HFFc6 (cell line): ENCODE measurements at places on chromosomes 4 and X.

- peaks cover 46% of the 10 kb centered on the region for H3K4me1 ChIP-seq
- no peaks in the 10 kb centered on the region; the same call in 1 of the 2 replicates for H3K27me3 ChIP-seq
- peak overlapping the region; percentile 79 for H3K4me3 ChIP-seq
- peak overlapping the region; percentile 77 for H3K27ac ChIP-seq
- no peak for DNase-seq
These were observed 48.3 kb downstream of the MTHFD2L start for GRCh38 chr4:74206088-74206825.

GRCh38 chr4:82899374-82900065 lies 1.0 kb upstream of the THAP9 start:
- H3K27ac ChIP-seq = no peak overlapping the region
- no peak for DNase-seq
- H3K36me3 ChIP-seq = peaks cover 22% of the 10 kb centered on the region
- H3K4me1 ChIP-seq = peaks cover 25% of the 10 kb centered on the region

- H3K27ac ChIP-seq = no peak overlapping the region
- no peaks in the 10 kb centered on the region for H3K27me3 ChIP-seq
- DNase-seq = no peak
- no peak overlapping the region for H3K4me3 ChIP-seq
These were observed 76.2 kb downstream of the GSTCD start for GRCh38 chr4:105784761-105785160.

- no peak overlapping the region for H3K27ac ChIP-seq
- H3K36me3 ChIP-seq = no peaks in the 10 kb centered on the region
- no peaks in the 10 kb centered on the region for H3K27me3 ChIP-seq
- H3K4me1 ChIP-seq = no peaks in the 10 kb centered on the region
These were observed 32.2 kb downstream of the TFDP3 start for GRCh38 chrX:133185938-133186337.

DNA sequence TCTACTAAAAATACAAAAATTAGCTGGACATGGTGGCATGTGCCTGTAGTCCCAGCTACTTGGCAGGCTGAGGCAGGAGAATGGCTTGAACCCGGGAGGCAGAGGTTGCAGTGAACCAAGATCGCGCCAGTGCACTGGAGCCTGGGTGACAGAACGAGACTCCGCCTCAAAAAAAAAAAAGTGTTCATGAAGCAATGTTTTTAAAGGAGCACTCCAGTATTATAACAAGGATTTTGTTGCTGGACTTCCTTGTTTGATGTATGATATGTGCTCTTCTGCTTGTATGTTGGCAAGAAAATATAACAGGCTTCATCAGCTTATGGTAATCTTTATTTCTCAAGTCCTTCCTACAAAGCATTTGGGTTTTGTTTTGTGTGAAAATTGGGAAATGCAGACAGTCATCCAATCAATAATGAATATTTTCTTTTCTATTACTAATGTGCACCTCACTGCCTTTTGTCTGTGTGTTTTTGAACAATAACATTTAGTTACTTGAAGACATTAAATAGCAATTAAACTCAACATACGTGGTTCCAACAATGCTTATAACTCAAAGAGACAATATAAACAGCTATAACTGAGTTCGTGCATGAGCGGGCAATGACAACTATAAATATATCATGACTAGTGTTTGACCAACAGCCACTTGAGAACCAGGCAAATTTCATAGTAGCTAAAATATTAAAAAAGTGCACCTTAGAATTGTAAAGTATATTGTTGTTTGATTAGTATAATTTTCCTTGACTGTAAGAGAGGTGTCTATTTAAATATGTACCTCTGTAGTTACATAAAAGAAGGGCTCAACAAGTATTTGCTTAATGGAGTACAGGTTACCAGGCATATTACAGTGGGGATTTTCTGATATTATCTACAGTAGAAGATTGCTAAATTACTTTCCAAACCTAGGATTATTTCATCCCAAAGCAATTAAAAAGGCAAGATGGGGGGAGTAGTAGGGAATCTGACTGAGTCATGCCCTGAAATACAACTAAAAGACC lies 210.7 kb downstream of the PPP3CA start:
- no peak overlapping the region for H3K27ac ChIP-seq
- no peak for DNase-seq
- H3K27me3 ChIP-seq = no peaks in the 10 kb centered on the region
- peaks cover 22% of the 10 kb centered on the region for H3K36me3 ChIP-seq
- no peak overlapping the region for H3K4me3 ChIP-seq

DNA sequence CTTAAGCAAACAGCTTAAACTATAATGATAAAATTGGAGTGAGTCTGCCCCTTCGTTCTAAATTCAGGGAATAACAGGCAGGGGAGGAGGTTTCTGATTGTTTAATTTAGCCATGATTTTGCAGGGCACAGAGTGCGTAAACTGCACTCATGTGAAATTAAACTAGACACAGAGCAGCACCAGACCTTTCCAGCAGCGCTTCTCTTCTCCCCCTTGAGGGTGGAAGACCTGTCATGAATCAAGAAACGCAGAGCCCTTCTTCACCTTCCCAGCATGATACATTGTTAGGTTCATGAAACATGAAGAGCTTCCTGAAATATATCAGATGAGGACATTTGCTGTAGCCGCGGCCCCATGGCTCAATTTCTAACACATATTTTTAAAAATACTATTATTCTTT lies 63.1 kb downstream of the FAM114A1 start:
- H3K4me1 ChIP-seq = peaks cover 18% of the 10 kb centered on the region
- DNase-seq = no peak
- H3K27me3 ChIP-seq = no peaks in the 10 kb centered on the region
- H3K27ac ChIP-seq = no peak overlapping the region

DNA sequence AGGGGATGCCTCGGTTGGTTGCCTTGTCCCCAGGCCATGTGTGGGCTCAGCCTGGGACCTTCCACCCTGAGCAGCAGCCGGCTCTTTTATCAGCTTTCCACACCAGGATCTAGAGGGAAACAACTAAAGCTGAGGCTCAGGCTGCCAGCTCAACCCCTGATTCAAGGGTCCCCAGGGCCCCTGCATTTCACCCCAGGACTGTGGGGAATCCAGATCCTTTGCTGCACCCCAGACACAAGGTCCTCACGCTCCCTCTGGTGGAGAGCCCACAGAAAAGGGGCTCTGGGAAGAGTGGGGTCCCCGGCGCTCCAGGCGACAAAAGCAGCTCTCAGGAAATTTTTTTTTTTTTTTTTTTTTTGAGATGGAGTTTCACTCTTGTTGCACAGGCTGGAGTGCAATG lies 64.3 kb downstream of the ZFYVE28 start:
- H3K27me3 ChIP-seq = peaks cover 2% of the 10 kb centered on the region; the same call in 1 of the 2 replicates
- DNase-seq = no peak
- no peaks in the 10 kb centered on the region for H3K4me1 ChIP-seq
- H3K36me3 ChIP-seq = no peaks in the 10 kb centered on the region
- H3K27ac ChIP-seq = no peak overlapping the region
- no peak overlapping the region for H3K4me3 ChIP-seq

GRCh38 chr4:140703463-140703862 lies 52.7 kb downstream of the TBC1D9 start:
- no peaks in the 10 kb centered on the region for H3K27me3 ChIP-seq
- H3K4me3 ChIP-seq = no peak overlapping the region
- H3K4me1 ChIP-seq = peaks cover 18% of the 10 kb centered on the region; the same call in 1 of the 2 replicates
- H3K27ac ChIP-seq = no peak overlapping the region
- peaks cover 12% of the 10 kb centered on the region for H3K36me3 ChIP-seq

DNA sequence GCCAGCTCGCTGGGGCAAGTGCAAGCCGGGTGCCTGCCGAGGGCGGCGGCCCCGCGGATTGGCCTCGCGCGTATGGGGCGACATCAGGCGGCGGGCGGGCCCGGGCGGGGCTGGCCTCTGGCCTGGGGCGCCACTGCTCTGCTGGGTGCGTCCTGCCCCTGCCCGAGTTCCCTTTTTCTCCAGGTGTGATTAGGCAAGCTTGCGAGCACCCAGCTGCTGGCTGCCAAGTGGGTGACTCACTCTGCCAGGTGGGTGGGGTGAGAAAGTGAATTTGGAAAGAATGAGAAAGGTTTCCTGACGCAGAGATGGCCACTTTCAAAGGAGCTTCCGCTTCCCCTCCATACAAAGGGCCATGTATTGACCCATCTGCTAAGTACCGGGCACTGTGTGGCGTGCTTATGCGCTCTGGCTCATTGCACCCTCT lies 32.5 kb downstream of the FGFBP1 start:
- peaks cover 10% of the 10 kb centered on the region for H3K36me3 ChIP-seq
- DNase-seq = no peak
- no peaks in the 10 kb centered on the region for H3K4me1 ChIP-seq
- no peak overlapping the region for H3K27ac ChIP-seq

GRCh38 chr4:136342666-136343065 lies 1189.6 kb downstream of the PCDH18 start:
- no peaks in the 10 kb centered on the region for H3K4me1 ChIP-seq
- no peak overlapping the region for H3K27ac ChIP-seq
- DNase-seq = no peak
- no peaks in the 10 kb centered on the region for H3K36me3 ChIP-seq
- H3K27me3 ChIP-seq = no peaks in the 10 kb centered on the region

- H3K36me3 ChIP-seq = peaks cover 56% of the 10 kb centered on the region
- no peak for DNase-seq
- H3K27ac ChIP-seq = no peak overlapping the region
These were observed 168.4 kb downstream of the CBR4 start for GRCh38 chr4:168841672-168842019.

GRCh38 chr4:140811429-140811828 lies 55.2 kb upstream of the TBC1D9 start:
- no peak for DNase-seq
- H3K4me1 ChIP-seq = peaks cover 8% of the 10 kb centered on the region
- no peaks in the 10 kb centered on the region for H3K36me3 ChIP-seq
- peaks cover 37% of the 10 kb centered on the region for H3K27me3 ChIP-seq
- H3K27ac ChIP-seq = no peak overlapping the region

DNA sequence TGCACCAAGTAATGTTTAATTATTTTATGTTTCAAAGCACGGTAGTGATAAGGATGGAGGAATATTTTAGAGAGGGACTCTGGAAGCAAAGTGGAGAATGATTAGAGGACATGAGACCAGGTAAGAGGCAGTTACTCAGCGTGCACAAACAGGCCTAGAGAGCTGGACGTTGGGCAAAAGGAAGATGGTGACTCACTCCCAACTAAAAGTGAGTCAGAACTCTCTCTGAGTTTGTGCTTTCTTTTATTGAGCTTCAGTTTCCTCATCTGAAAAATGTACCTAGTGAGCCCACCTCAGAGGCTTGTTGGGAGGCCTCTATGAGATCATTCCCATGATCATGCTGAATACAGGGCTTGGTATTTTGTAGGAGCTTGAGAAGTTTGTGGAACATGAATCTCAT lies 1.6 kb upstream of the ZC4H2 start:
- 0 out of 2 replicates have a peak, but pooled peaks cover 4% of the 10 kb centered on the region for H3K4me1 ChIP-seq
- DNase-seq = peak; percentile 1
- H3K27me3 ChIP-seq = peaks cover 2% of the 10 kb centered on the region
- H3K27ac ChIP-seq = no peak overlapping the region
- no peaks in the 10 kb centered on the region for H3K36me3 ChIP-seq

GRCh38 chrX:17859609-17860178 lies 1.4 kb downstream of the RAI2 start:
- peaks cover 6% of the 10 kb centered on the region for H3K27me3 ChIP-seq
- H3K27ac ChIP-seq = no peak overlapping the region
- H3K36me3 ChIP-seq = no peaks in the 10 kb centered on the region
- no peak overlapping the region for H3K4me3 ChIP-seq
- no peak for DNase-seq

GRCh38 chr4:156223985-156224384 lies 270.3 kb upstream of the CTSO start:
- H3K4me3 ChIP-seq = no peak overlapping the region
- H3K27me3 ChIP-seq = no peaks in the 10 kb centered on the region
- H3K36me3 ChIP-seq = no peaks in the 10 kb centered on the region
- no peak overlapping the region for H3K27ac ChIP-seq

- H3K36me3 ChIP-seq = 0 out of 2 replicates have a peak, but pooled peaks cover 4% of the 10 kb centered on the region
- DNase-seq = no peak
- peak overlapping the region; percentile 79 for H3K4me3 ChIP-seq
- H3K27ac ChIP-seq = peak overlapping the region; percentile 33; the same call in 1 of the 2 replicates
- H3K27me3 ChIP-seq = no peaks in the 10 kb centered on the region
- H3K4me1 ChIP-seq = peaks cover 15% of the 10 kb centered on the region
These were observed 694 bp downstream of the OCRL start for GRCh38 chrX:129540722-129541184.

DNA sequence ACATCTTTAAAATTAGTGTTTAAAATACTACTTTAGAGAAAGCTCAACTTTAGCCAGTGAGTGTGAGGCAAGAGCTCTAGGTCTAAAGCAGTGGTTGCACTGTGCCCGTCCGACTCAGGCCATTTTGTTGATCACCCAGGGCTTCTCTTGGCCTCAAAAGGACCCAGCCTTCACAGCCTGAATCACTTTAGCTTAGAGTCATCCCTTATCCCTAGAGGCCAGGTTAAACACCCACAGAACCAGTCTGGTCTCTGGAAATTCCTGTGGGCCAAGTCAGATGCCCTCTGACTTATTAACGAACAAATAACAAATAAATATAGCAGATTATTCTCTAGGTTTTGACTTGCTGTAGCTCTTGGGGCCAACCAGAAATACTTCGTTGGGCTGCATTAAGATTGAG lies 102.3 kb downstream of the WWC2 start:
- peak overlapping the region; percentile 46 for H3K4me3 ChIP-seq
- peaks cover 54% of the 10 kb centered on the region for H3K4me1 ChIP-seq
- peaks cover 25% of the 10 kb centered on the region for H3K36me3 ChIP-seq
- H3K27ac ChIP-seq = peak overlapping the region; percentile 79
- no peaks in the 10 kb centered on the region; the same call in none of the 2 replicates for H3K27me3 ChIP-seq

DNA sequence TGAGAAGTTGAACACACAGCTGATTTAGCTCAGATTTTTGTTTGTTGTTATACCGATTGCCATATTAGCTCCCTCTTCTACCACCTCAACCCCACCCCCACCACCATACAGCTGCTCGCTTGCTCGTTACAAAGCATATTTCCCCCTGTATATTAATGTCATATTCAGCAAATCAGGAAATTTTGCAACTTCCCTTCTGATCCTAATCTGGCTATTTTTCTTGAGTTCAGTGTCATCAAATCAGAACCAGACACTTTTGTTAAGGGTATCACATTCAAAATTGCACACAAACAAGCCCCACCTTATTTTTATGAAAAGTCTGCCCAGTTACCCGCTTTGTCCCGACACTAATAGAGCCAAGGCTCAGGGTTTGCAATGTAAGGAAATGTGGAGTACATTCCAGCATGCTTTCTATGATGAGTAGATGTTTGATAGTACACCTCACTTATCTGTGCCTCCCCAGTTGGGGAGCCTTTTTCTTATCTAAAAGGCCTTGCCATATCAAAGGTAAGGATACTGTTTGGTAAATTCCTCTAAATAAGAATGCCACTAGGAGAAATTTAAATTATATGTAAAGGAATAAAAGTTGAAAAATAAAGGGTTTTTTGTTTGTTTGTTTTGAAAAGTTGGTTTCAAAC lies 212.2 kb downstream of the CBR4 start:
- peaks cover 34% of the 10 kb centered on the region for H3K4me1 ChIP-seq
- H3K27me3 ChIP-seq = no peaks in the 10 kb centered on the region
- DNase-seq = no peak
- peak overlapping the region; percentile 78; the same call in 1 of the 2 replicates for H3K27ac ChIP-seq
- H3K36me3 ChIP-seq = peaks cover 6% of the 10 kb centered on the region

DNA sequence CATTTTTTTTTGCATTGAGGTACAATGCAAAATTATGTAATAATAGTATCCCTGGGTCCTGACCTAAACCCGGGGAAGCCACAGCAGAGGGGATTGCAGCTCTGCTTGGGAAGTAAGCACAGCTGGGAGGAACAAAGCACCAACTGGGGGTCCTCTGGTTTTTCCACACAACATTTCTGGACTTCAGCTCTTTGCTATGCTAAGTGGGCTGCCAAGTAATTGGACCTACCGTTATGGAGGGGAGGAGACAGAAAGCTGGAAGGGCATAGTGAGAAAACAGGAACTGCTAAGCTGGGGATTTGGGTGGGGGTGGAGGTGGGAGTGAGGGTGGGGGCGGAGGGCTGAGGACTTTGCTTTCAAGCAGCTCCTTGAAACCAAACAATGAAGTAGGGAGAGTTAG lies 183.3 kb downstream of the ZIC3 start:
- DNase-seq = no peak
- H3K4me1 ChIP-seq = no peaks in the 10 kb centered on the region
- H3K27me3 ChIP-seq = no peaks in the 10 kb centered on the region; the same call in 1 of the 2 replicates
- H3K36me3 ChIP-seq = no peaks in the 10 kb centered on the region
- no peak overlapping the region for H3K27ac ChIP-seq
